ENCODE measurements at places on chromosomes 12 and 14. TPM values are rescaled to one million over a fixed set of nuclear protein-coding genes. Genes with fewer than 3 reads are reported as not detected.

DENR gene
- 23.3 TPM for total RNA-seq

HRK gene
- 0.23 TPM for total RNA-seq

- no peaks in the 10 kb centered on the region for H3K27me3 ChIP-seq
- H3K36me3 ChIP-seq: no peaks in the 10 kb centered on the region
- H3K27ac ChIP-seq: no peak overlapping the region
- no peak for DNase-seq
- H3K4me3 ChIP-seq: no peak overlapping the region
- H3K4me1 ChIP-seq: no peaks in the 10 kb centered on the region
These were observed 729.7 kb upstream of the TBX3 start for GRCh38 chr12:115413626-115414025.

TOGARAM1 gene
- total RNA-seq: 9.3 TPM

DNA sequence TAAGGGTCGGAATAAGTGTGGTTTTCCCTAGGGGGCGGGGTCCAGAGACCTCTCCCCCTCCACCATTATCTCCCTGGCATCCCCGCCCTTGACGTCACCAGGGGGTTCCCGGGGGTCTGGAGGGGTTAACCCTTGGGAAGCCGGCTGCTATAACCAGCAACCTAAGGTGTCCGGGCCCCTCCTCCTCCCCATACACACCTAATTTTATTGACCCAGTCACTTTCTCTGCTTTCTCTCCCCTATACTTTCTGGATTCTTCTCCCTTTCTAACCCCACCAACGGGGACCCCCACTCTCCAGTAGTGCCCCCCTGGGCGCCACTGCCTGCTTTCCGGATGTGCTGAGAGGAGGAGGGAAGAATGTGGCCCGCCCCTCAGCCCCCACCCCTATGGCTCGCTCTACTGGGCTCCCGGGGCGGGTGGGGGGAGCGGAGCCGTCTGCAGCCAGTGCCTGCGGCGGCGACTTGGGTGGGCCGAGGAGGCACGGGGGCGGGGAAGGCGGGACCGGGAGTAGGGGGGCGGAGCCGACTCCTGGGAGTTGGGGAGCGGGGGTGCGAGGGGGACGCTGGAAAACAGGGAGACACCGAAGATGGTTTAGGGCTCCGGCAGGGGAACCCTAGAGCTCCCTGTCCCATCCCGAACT lies 1.8 kb downstream of the GLI1 start:
- H3K36me3 ChIP-seq: no peaks in the 10 kb centered on the region
- no peak for DNase-seq
- peaks cover 45% of the 10 kb centered on the region for H3K4me1 ChIP-seq
- H3K27me3 ChIP-seq: no peaks in the 10 kb centered on the region

- no peak for DNase-seq
- H3K27me3 ChIP-seq: no peaks in the 10 kb centered on the region
- no peak overlapping the region for H3K4me3 ChIP-seq
- H3K36me3 ChIP-seq: no peaks in the 10 kb centered on the region
These were observed 36.5 kb downstream of the DBX2 start for GRCh38 chr12:45014396-45014795.

DNA sequence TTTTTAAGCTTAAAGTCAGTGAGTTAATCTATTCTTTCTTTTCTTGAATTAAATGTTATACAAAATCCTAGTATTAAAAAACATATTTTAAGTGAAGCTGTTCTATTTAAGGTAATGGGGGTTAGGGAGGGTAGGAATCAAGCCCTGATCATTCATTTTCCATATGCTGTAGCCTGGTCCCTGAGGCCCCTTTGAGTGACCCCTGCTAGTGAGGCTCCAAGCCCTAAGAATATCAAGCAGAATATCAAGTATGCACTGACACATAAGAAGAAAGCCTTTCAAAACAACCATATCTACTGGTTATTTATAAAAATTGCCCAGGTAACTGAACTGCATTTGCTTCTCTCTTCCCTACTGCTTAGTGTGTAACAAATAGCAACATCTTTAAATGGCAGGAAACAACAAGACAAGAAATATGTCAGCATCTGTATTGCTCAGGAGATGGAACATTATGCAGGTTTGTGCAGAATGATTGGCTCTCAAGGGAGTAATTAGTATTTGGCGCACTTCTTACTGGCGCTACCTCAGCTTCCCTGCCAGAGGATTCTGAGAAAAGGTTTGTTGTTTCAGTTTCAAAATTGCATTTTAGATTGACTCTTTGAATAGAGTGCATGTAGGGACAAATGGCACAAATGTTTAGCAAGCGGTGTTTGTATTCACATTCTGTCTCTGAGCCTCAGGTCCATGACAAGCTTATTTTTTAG lies 223.0 kb downstream of the DUSP6 start:
- H3K27ac ChIP-seq: no peak overlapping the region
- no peaks in the 10 kb centered on the region for H3K27me3 ChIP-seq
- H3K4me3 ChIP-seq: no peak overlapping the region
- no peaks in the 10 kb centered on the region for H3K4me1 ChIP-seq
- DNase-seq: no peak

DNA sequence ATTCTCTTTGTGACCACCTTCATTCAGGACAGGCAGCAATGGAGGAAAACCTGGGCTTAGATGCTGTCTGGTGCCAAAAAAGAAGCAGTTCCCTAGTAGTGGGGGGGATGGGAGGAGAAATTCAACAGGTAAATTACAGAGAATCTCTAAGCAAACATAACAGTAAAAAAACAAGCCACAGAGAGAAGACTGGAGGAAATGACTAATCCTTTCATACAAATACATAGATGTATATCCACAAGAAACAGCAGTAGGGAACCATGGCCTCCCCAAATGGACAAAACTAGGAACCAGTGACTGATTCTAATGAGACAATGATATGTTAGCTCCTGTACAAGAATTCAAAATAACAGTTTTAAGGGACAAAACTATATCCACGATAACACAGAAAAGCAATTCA lies 513.0 kb downstream of the NAV3 start:
- no peak for DNase-seq
- H3K27ac ChIP-seq: no peak overlapping the region
- H3K36me3 ChIP-seq: no peaks in the 10 kb centered on the region

B3GNT4 gene
- total RNA-seq: 0.53 TPM

SERPINA12 gene
- not detected for total RNA-seq

GRCh38 chr12:40622246-40622838 lies 69.9 kb upstream of the CNTN1 start:
- H3K4me1 ChIP-seq: no peaks in the 10 kb centered on the region
- no peak overlapping the region for H3K4me3 ChIP-seq
- H3K36me3 ChIP-seq: no peaks in the 10 kb centered on the region
- no peak for DNase-seq
- H3K27ac ChIP-seq: no peak overlapping the region
- H3K27me3 ChIP-seq: no peaks in the 10 kb centered on the region

DNA sequence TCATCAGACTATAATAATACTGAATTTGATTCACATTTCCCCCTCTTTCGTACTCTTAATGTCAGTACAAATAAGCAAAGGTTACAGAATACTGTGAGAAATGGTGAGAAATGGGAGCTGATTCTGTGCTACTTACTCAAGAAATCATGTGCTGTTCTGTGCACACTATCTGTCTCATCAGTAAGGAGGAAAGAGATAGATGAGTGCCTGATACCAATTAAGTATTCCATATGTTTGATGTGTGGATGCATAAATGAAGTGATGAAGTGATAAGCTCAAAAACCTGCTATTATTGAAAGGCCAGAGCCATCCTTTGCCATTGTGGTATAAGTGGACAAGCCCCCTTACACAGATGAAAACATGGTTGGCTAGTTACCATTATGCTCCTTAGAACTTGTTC lies 127.7 kb downstream of the PDE3A start:
- H3K27me3 ChIP-seq: no peaks in the 10 kb centered on the region
- H3K4me3 ChIP-seq: no peak overlapping the region
- DNase-seq: no peak
- H3K36me3 ChIP-seq: no peaks in the 10 kb centered on the region

DNA sequence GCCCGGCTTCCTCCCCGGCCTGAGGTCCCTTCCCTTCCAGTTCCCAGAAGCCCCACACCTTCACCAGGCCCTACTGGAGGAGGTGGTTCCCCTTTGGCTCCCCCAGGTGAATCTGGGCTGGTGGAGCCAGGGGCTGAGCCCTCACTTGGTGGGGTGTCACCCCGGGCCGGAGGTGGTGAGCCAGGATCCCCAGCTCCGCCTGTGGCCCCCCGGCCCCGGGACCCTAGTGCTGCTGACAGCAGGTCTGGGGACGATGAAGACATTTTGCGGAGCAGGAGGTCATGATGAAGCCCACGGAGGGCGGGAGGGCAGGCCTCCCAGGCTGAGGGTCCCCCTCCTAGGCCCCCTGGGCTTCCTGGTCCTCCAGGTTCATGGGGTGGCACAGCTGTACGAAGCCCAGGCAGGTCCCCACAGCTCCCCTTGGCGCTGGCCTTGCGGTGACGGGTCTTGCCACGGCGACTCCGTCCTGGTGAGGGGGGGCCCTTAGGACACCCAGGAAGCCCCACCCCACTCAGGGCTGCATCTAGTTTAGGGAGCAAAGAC lies 16.6 kb downstream of the MAP3K12 start:
- no peaks in the 10 kb centered on the region for H3K27me3 ChIP-seq
- peaks cover 8% of the 10 kb centered on the region for H3K36me3 ChIP-seq
- no peak overlapping the region for H3K4me3 ChIP-seq
- no peak for DNase-seq

DNA sequence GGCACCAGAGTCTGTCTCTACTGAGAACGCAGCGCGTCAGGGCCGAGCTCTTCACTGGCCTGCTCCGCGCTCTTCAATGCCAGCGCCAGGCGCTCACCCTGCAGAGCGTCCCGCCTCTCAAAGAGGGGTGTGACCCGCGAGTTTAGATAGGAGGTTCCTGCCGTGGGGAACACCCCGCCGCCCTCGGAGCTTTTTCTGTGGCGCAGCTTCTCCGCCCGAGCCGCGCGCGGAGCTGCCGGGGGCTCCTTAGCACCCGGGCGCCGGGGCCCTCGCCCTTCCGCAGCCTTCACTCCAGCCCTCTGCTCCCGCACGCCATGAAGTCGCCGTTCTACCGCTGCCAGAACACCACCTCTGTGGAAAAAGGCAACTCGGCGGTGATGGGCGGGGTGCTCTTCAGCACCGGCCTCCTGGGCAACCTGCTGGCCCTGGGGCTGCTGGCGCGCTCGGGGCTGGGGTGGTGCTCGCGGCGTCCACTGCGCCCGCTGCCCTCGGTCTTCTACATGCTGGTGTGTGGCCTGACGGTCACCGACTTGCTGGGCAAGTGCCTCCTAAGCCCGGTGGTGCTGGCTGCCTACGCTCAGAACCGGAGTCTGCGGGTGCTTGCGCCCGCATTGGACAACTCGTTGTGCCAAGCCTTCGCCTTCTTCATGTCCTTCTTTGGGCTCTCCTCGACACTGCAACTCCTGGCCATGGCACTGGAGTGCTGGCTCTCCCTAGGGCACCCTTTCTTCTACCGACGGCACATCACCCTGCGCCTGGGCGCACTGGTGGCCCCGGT lies at the start of gene PTGDR:
PTGDR (plus strand) TSS at position 198 of the 778 bp plus-strand sequence; CDS start at position 315, 117 bp downstream.
- no peaks in the 10 kb centered on the region for H3K27me3 ChIP-seq
- H3K4me1 ChIP-seq: peaks cover 6% of the 10 kb centered on the region
- H3K4me3 ChIP-seq: peak within 1 kb of the TSS; percentile 52
- no peak within 1 kb of the TSS for H3K27ac ChIP-seq
- DNase-seq: no peak

DNA sequence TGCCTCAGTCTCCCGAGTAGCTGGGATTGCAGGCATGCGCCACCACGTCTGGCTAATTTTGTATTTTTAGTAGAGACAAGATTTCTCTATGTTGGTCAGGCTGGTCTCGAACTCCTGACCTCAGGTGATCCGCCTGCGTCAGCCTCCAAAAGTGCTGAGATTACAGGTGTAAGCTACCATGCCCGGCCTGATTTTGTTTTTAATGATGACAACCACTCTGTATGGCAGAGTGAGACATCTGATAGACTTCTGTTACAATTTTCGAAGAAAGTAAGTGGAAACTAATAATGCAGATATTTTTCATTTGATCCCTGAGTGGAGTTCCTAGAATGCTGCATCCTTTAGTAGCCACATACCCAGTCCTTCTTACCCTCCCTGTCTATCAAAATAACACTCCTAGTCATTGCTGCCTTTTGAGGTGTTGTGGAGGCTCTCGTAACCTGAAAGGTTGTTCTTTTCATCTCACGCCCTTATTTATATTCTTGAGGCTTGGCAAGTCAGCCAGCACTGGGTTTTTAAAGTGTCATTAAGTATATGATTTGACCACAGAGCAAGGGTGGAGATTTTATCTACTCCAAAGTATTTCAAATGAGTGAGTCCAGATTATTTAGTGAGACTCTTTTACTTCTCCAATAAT lies 5.9 kb upstream of the EID3 start:
- H3K27me3 ChIP-seq: no peaks in the 10 kb centered on the region
- no peaks in the 10 kb centered on the region for H3K36me3 ChIP-seq
- DNase-seq: no peak
- H3K27ac ChIP-seq: no peak overlapping the region
- peaks cover 82% of the 10 kb centered on the region for H3K4me1 ChIP-seq

- peaks cover 36% of the 10 kb centered on the region for H3K4me1 ChIP-seq
- no peak for DNase-seq
- H3K27ac ChIP-seq: no peak overlapping the region
These were observed 831 bp upstream of the NKX2-1 start for GRCh38 chr14:36520601-36521525.

DNA sequence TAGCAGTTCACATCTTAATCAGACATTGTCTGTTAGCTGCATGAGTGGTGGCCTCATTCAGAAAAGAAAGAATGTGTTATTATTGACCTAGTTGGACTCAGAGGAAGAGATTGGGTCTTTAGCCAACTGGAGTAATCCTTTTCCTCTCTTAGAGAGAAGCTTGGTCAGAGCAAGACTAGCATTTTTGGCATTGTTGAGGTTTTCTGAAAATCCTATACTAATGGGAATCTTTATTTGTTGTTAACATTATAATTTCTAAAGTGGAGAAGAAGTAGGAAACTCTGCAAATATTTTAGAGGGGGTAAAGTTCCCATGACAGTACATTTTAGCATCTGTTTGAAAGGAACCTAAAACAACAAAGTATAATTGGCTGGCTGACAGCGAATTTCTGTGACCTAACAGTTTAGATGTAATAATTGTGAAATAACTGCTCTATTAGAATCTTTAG lies 9.7 kb downstream of the TOX4 start:
- H3K4me1 ChIP-seq: no peaks in the 10 kb centered on the region
- no peak for DNase-seq
- H3K36me3 ChIP-seq: no peaks in the 10 kb centered on the region
- no peak overlapping the region for H3K27ac ChIP-seq
- no peak overlapping the region for H3K4me3 ChIP-seq
- no peaks in the 10 kb centered on the region for H3K27me3 ChIP-seq

DNA sequence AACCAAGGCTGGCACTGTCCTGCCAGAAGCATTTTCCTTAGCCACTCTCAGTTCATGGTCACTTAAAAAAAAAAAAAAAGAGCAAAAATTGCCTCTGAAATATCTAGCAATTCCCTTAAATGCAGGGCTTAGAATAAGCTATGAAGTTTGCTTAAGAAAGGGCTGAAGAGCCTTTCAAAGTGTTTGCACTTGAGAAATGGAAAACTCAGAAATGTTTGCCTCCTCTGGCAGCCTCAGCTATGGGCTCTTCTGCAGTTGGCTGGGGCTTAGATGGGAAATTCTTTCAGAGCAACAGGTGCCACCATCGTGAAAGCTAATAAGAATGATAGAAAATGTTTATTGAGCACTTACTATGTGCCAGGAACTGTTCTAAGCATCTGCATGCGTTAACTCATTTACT lies 48.5 kb upstream of the TSPAN11 start:
- no peaks in the 10 kb centered on the region for H3K4me1 ChIP-seq
- no peak for DNase-seq
- H3K36me3 ChIP-seq: no peaks in the 10 kb centered on the region
- no peak overlapping the region for H3K27ac ChIP-seq

TPPP2 gene
- not detected for total RNA-seq

Measured in esophagus squamous epithelium (tissue), 5 donors.